D341Med (cell line): ENCODE measurements at places on chromosomes 2 and 18.

- DNase-seq = peak; percentile 81
Measured at GRCh38 chr2:97699765-97700444, 13.5 kb upstream of the ZAP70 start.

GRCh38 chr2:187529248-187529976, 24.8 kb downstream of the TFPI start:
- DNase-seq = no peak

DNA sequence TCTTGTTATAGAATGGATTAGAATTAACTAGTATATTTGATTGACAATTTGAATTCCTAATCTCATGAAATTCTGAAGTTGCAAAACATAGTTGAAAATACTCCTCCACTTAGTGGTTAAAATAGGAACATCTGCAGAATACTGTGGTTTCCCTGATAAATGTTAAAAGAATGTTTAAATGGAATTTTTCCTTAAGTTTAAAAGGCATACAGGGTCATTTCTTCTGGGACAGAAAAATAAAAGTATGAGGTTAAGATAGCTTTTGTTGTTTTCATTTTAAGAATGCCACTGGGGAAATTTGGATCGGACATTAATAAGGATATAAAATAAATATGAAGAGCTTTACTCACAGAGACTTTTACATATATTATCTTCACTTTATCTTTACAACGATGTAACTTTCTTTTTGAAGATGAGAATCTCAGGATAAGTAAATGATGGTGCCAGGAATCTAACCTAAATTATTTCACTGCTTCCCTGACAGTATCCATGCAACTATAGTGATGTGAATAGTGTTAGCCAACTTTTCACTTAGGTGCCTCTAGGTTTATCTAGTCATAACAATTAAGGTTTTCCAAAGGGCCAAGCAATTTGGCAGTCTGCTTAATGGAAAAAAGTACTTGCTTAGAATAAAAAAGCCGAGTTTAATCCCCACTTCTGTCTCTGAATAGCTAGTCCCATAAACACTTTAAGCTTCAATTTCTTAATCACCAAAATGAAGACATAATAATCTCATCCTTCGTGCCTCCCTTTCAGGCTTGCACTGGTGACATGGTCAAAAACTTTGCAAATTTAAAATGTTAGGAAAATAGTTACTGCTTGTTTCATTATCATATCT, 151.8 kb upstream of the STK17B start:
- peak; percentile 40 for DNase-seq

DNA sequence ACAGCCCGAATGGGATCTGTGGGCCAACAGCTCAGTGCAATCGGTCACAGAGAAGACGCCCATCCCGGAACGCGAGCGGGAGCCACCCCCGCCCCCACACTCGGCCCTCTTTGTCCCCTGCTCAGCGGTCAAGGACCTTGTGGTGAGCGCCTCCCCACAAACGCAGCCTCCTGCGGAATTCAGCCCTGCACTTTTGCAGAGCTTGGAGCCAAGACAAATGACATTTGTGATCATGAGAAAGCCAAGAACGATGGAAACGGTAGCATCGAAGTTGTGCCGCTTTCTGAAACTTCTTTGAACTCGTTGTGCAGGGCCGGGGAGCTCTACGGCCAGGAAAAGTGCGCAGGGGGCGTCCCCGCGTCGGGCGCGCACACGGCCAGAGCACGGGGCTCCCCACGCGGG, 6.7 kb upstream of the SALL3 start:
- DNase-seq = peak; percentile 43

DNA sequence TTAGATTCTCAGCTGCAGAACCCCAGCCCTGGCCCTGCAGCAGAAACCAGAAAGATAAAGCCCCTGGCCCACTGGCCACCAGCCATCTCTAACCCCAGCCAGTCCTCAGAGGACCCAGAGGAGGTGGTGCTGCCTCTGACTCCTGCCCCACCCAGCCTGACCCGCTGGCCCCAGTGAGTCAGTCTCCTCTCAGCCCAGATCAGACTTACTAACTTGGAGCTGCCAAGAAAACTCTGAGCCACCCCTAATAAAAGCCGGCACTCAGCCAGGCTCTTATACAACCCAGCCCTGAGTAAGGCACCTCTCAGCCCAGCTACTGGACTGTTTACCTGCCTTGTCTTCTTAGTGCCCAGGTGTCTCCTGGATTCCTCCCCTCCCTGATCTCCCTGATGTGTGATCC, 2.0 kb downstream of the SLC14A2 start:
- DNase-seq = no peak

- DNase-seq = peak; percentile 72
Measured at GRCh38 chr2:171522788-171523087, 464 bp downstream of the CYBRD1 start.

- no peak for DNase-seq
Measured at GRCh38 chr2:240412211-240412861, 23.1 kb upstream of the GPC1 start.

DNA sequence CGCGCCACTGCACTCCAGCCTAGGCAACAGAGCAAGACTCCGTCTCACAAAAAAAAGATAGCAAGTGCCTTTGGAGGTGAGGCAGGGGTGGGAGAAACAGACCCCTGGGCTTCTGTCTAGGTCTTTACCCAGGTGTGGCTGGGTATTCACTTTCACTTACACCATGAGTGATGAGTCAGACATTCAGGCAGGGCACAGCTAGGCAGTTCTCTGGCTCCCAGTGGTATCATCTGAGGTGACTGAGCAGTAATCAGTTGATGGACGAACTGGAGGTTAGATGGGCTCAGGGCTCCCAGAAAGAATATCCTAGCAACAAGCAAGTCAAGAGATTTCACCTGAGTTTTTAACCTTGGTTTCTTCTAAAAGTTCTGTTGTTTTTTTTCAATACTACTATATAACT, 107.0 kb upstream of the RAB6C start:
- DNase-seq = no peak

- peak; percentile 88 for DNase-seq
Measured at GRCh38 chr18:37403100-37403781, 162.4 kb downstream of the CELF4 start.

DNA sequence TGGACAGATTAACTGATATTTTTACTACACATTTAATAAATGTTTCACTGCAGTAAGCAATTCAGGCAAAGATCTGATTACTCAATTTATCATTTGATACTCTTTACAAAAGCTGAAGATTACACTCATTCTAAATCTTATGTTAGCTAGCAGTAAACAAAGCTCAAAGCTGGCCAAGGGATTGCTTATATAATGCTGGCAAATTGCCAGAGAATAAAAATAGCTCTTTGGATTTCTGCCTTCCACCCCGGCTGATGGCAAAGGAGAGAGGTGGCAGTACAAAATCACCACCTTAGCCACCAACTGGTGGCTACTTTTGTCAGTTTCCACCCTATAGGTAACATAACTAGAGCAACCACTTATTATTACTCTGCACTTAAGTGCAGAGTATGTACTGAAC, 320.5 kb downstream of the FSIP2 start:
- DNase-seq = peak; percentile 48

DNA sequence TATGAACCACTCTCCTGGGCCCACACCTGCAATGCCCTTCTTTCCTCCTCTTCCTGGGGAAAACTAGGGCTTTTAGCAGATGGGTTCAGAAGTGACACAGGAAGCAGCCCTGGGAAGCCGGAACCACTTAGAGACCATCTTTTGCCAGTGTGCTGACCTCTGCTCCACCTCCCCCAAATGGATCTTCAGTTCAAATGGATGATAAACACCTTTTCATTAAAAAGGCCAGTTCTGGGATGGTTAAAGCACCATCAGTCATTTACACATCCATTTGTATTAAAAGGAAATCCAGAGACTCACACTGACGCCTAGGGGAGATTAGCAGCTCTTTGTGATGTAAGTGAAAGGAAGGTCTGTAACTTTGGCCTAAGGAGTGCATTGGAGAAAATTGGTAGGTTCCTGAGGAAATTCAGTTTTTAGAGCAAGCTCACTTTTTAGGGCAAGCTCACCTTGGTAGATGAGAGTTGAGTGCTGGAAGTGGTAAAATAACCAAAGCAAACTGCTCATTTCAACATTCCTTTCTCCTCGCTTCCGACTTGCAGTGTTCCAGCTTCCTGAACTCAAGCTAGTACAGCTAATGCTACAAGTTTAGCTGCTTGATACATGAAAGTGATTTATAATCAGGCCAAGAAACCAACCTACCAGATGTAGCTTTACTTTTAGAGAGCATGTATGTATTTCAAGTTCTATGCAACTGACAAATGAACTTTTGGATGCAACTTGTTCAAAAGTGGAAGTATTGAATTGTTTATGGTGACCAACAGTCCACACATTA, 47.7 kb downstream of the ACTR2 start:
- no peak for DNase-seq

DNA sequence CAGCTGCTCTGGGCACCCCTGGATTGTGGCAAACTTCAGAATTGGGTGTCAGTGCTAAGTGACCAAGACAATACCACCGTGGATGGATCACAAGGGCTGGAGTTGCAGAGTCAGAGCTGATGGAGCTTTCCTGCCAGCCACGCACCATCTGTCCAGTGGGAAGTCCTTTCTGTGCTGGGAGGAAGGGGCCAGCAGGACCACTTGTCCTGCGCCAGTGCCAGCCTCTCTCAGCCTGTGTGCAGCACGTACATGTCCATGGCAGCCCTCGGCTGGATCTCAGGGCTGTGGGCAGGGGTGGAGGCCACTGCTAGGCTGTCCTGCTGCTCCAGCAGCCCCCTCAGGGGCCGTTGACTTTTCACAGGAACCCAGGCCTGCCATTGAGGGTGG, 33.3 kb downstream of the RAB31 start:
- no peak for DNase-seq
